ENCODE measurements at places on chromosomes 2 and 18. TPM values are rescaled to one million over a fixed set of nuclear protein-coding genes. Genes with fewer than 3 reads are reported as not detected.

DNA sequence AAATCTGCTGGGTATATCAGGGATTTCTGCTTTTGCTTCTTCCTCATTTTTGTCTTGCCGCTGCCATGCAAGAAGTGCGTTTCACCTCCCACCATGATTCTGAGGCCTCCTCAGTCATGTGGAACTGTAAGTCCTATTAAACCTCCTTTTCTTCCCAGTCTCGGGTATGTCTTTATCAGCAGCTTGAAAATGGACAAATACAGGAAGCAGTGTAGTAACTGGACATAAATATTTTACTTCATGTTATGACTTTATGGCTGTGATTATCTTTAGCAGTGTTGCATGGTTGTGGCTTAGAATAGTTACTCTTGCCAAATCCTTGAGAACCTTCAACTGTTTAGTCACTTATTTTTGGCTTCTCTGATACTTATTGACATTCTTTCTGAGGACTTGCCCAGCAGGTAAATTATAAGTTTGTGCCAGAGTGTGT lies 66.2 kb upstream of the DLX2 start:
- no peak for DNase-seq
- no peak overlapping the region for H3K4me3 ChIP-seq
- H3K27ac ChIP-seq: no peak overlapping the region
- peaks cover 4% of the 10 kb centered on the region for H3K4me1 ChIP-seq
- no peaks in the 10 kb centered on the region for H3K36me3 ChIP-seq
- peaks cover 25% of the 10 kb centered on the region for H3K27me3 ChIP-seq

GRCh38 chr2:51039581-51039980 lies 7.6 kb upstream of the NRXN1 start:
- no peaks in the 10 kb centered on the region for H3K4me1 ChIP-seq
- no peak overlapping the region for H3K4me3 ChIP-seq
- no peak overlapping the region for H3K27ac ChIP-seq
- H3K36me3 ChIP-seq: no peaks in the 10 kb centered on the region
- H3K27me3 ChIP-seq: no peaks in the 10 kb centered on the region

DNA sequence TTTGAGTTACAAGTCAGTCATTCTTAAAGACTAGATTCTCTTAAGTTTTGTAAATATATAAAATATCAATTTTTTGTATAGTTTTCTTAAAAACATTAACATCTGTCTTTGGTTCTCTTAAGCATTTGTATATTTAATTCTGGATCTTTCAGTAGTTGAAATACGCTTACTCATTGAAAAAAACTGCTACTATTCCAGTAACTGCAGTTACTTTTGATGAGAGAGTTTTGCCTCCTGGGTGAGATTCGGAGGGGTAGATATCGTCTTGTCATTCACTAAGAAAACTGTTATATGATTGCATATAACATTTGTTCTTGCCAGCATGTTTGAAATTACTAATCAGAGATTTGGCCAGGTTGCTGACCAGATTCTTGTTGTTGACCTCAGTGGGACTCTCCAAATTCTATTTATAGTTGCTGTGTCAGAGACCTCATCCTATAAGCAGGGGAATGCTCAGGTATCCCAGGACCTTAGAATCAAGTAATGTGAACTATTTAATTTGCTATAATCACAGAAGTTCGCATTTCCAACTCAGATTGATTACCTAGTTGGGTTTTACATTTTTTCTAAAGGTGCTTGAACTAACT lies 7.9 kb downstream of the AGPS start:
- peaks cover 35% of the 10 kb centered on the region for H3K4me1 ChIP-seq
- H3K36me3 ChIP-seq: peaks cover 10% of the 10 kb centered on the region
- no peaks in the 10 kb centered on the region for H3K27me3 ChIP-seq
- H3K27ac ChIP-seq: no peak overlapping the region

- DNase-seq: no peak
- no peak overlapping the region for H3K27ac ChIP-seq
Measured at GRCh38 chr2:241412144-241412543, 56.1 kb downstream of the FARP2 start.

GRCh38 chr2:98519156-98519555 lies 74.5 kb downstream of the INPP4A start:
- peaks cover 9% of the 10 kb centered on the region for H3K36me3 ChIP-seq
- no peaks in the 10 kb centered on the region for H3K27me3 ChIP-seq
- no peak overlapping the region for H3K4me3 ChIP-seq
- H3K4me1 ChIP-seq: no peaks in the 10 kb centered on the region
- no peak overlapping the region for H3K27ac ChIP-seq

DNA sequence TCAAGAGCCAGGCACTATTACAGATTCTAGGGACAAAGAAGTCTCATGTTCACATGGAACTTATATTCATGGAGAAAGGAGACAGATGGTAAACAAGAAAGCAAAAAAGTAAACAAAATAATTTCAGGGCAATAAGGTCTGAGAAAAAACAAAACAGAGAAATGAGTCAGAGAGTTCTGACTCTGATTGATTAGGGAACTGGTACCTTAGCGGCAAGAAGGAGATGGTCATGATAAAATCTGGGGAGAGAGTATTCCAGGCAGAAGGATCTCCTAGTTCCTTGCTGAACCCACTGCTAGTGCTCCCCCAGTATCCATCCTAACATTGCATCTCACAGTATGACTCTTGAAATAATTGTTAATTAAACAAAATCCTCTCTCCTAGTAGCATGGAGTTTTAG lies 161.8 kb upstream of the KLF7 start:
- H3K27me3 ChIP-seq: no peaks in the 10 kb centered on the region
- H3K27ac ChIP-seq: no peak overlapping the region

DNA sequence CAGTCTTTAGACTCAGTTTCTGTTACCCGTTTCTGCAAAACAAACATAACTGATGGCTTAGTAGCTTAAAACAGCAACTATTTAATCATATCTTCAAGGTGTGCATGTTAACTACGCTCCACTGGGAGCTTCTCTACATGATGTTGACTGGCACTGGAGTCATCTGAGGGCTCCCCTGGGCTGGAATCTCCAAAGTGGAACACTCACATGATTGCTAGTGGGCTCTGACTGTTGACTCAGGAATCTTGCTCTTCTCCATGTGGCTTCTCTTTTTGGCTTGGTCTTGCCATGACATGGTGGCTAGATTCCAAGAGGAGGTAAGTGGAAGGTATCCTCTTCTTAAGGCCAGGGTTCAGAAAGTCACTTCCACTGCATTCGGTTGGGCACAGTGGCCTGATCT lies 160.8 kb downstream of the PMAIP1 start:
- no peaks in the 10 kb centered on the region for H3K4me1 ChIP-seq

DNA sequence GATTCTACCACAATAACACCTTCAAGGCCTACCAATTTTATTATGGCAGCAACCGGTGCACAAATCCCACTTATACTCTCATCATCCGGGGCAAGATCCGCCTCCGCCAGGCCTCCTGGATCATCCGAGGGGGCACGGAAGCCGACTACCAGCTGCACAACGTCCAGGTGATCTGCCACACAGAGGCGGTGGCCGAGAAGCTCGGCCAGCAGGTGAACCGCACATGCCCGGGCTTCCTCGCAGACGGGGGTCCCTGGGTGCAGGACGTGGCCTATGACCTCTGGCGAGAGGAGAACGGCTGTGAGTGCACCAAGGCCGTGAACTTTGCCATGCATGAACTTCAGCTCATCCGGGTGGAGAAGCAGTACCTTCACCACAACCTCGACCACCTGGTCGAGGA lies 17.1 kb downstream of the APCDD1 start:
- no peak overlapping the region for H3K27ac ChIP-seq
- H3K36me3 ChIP-seq: no peaks in the 10 kb centered on the region
- peaks cover 3% of the 10 kb centered on the region for H3K27me3 ChIP-seq
- DNase-seq: no peak
- peaks cover 18% of the 10 kb centered on the region for H3K4me1 ChIP-seq

- H3K4me3 ChIP-seq: peak overlapping the region; percentile 69
- no peaks in the 10 kb centered on the region for H3K27me3 ChIP-seq
- no peak for DNase-seq
- H3K27ac ChIP-seq: peak overlapping the region; percentile 86
- H3K4me1 ChIP-seq: peaks cover 46% of the 10 kb centered on the region
- H3K36me3 ChIP-seq: peaks cover 47% of the 10 kb centered on the region
Measured at GRCh38 chr2:142915502-142915901, 38.0 kb downstream of the KYNU start.

DNA sequence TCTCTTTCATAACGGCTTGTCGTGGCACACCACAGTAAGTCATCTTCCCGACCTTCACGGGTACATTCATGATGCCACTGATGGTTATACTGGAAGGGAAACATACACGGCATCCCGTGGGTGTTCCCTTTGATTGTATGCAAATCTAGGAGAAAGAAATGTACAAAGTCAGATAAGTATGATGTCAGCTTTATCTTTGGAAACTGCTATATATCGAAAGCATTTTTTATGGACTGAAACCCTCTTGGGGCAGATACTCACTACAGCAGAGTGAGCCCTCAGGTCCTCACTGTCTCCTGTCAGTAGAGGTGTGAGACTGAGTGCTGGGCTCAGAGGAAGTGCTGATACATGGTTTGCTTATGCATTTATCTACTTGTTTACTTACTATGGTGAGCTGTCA lies 20.4 kb downstream of the PLA2R1 start:
- no peaks in the 10 kb centered on the region for H3K4me1 ChIP-seq
- H3K4me3 ChIP-seq: no peak overlapping the region
- H3K36me3 ChIP-seq: no peaks in the 10 kb centered on the region

DNA sequence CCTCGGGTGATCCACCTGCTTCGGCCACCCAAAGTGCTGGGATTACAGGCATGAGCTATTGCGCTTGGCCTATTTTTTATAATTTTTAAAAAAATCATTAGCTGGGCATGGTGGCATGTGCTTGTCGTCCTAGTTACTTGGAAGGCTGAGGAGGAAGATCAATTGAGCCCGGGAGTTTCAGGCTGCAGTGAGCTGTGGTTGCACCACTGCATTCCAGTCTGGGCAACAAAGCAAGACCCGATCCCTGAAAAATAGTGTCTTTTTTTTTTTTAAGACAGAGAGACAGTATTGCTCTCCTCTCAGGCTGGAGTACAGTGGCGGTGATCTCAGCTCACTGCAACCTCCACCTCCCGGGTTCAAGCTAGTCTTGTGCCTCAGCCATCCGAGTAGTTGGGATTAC lies 4.8 kb downstream of the SSB start:
- DNase-seq: no peak
- no peak overlapping the region for H3K4me3 ChIP-seq
- no peaks in the 10 kb centered on the region for H3K27me3 ChIP-seq
- peaks cover 22% of the 10 kb centered on the region for H3K4me1 ChIP-seq
- peaks cover 56% of the 10 kb centered on the region for H3K36me3 ChIP-seq

- H3K27ac ChIP-seq: no peak overlapping the region
- DNase-seq: no peak
- H3K36me3 ChIP-seq: no peaks in the 10 kb centered on the region
- no peaks in the 10 kb centered on the region for H3K27me3 ChIP-seq
Measured at GRCh38 chr2:66512626-66513025, 77.7 kb downstream of the MEIS1 start.

DNA sequence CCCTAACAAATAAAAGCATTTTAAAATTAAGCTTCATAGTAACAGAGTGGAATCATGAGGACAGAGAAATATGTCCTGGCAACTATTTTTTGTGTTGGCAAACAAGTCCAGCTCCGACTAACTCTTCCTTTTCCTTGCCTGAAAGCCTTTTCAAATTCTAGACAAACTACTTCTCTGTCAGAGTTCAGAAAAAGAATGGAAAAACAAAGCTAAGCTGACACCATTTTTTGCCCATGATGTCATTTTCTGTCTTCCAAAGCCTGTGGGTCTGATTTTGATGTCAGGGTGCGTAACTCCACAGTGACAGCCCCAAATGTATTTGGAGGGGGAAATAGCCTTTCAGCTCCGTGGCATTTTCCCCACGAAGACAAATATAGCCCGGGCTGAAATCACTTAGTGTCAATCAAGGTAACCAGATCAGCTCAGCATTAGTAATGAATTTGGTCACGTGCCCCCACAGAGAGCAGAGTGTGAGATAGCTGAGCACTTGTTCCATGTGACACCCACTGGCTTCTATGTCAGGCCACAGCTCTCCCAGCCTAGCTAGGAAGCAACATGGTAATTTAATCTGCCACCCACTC lies 233.0 kb upstream of the SIX2 start:
- no peaks in the 10 kb centered on the region for H3K4me1 ChIP-seq
- H3K4me3 ChIP-seq: no peak overlapping the region
- H3K27ac ChIP-seq: no peak overlapping the region
- no peak for DNase-seq
- no peaks in the 10 kb centered on the region for H3K36me3 ChIP-seq
- H3K27me3 ChIP-seq: peaks cover 16% of the 10 kb centered on the region

GRCh38 chr18:26458526-26459232 lies 89.7 kb downstream of the KCTD1 start:
- H3K36me3 ChIP-seq: peaks cover 7% of the 10 kb centered on the region
- H3K27ac ChIP-seq: no peak overlapping the region
- no peak for DNase-seq

GRCh38 chr2:98921062-98921461 lies 15.0 kb downstream of the CRACDL start:
- peaks cover 24% of the 10 kb centered on the region for H3K27me3 ChIP-seq
- DNase-seq: no peak
- H3K4me3 ChIP-seq: no peak overlapping the region

GRCh38 chr2:43005975-43006833 lies 213.8 kb upstream of the HAAO start:
- DNase-seq: no peak
- H3K36me3 ChIP-seq: no peaks in the 10 kb centered on the region
- H3K27me3 ChIP-seq: peaks cover 22% of the 10 kb centered on the region
- H3K27ac ChIP-seq: no peak overlapping the region
- peaks cover under 1% of the 10 kb centered on the region for H3K4me1 ChIP-seq

DNA sequence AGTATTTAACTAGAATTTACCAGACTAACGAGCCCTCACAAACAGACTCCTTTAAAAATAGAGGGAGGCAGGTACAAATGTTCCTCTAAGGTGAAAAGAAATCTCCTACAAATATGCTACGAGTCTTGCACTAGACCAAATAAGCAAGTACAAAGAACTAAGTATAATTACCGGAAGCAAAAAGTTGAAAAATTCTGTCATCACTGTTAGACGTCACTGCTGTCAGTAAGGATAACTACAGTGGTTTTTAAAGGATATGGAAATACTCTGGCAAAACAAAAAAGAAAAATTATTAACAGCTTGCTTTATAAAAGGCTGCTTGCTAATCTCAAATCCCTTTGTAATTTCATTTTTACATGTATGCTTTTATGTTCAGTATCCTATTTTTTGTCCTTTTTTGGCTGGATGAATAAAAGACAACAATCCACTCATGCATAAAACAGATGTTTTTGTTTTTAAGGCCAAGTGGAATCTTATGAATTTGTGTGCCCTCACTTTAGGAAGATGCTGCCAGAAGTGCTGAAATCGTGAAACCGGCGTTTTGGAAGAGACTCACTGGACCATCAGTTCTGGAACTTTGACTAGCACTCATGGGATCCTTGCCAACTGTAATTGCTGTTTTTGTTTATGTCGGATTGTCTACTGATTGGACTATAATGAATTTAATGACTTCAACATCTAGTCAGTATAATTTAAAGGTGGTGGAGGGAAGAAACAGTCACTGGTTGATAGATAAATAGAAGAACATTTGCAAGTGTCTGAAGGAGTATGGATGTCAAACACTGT lies 6.7 kb downstream of the ZNF521 start:
- H3K36me3 ChIP-seq: no peaks in the 10 kb centered on the region
- H3K4me3 ChIP-seq: no peak overlapping the region
- peaks cover 7% of the 10 kb centered on the region for H3K4me1 ChIP-seq
- peaks cover 47% of the 10 kb centered on the region for H3K27me3 ChIP-seq

- H3K27ac ChIP-seq: no peak overlapping the region
- no peaks in the 10 kb centered on the region for H3K27me3 ChIP-seq
- H3K4me3 ChIP-seq: no peak overlapping the region
- no peak for DNase-seq
- no peaks in the 10 kb centered on the region for H3K36me3 ChIP-seq
Measured at GRCh38 chr2:15158100-15158499, 403.0 kb downstream of the NBAS start.

Gene COL5A2
- total RNA-seq: 0.24 TPM

Gene CCDC68
- 0.33 TPM for total RNA-seq

Gene GULP1
- total RNA-seq: not detected

Gene REG1B
- not detected for total RNA-seq

Gene ARHGEF4
- total RNA-seq: 0.29 TPM

Gene CDH19
- total RNA-seq: not detected

Gene SP110
- 147 TPM for total RNA-seq

Gene TP53I3
- 6.3 TPM for total RNA-seq

Gene SLC8A1
- total RNA-seq: 0.04 TPM

Data from activated B cell treated with CpG ODN at 0.5 μM for 24 hours (primary cell).